Myometrial cell (primary cell): ENCODE measurements at places on chromosomes 16 and 17. TPM values are rescaled to one million over a fixed set of nuclear protein-coding genes. Genes with fewer than 3 reads are reported as not detected.

The AGRP gene
- total RNA-seq: not detected in 2 replicates

The CCDC154 gene
- total RNA-seq: not detected in 2 replicates

The KIF2B gene
- total RNA-seq: not detected in 2 replicates

The OR4D1 gene
- not detected in 2 replicates for total RNA-seq

The GNG13 gene
- total RNA-seq: not detected in 2 replicates

The RUNDC3A gene
- total RNA-seq: not detected in 2 replicates

The MEIOC gene
- not detected in 2 replicates for total RNA-seq

The WNK4 gene
- total RNA-seq: 12.7 and 13.6 TPM in 2 replicates

The SPEM1 gene
- not detected in 2 replicates for total RNA-seq
